ENCODE measurements at places on chromosomes 1 and 21. TPM values are rescaled to one million over a fixed set of nuclear protein-coding genes. Genes with fewer than 3 reads are reported as not detected.

TENT5C gene
- 23.2 TPM for total RNA-seq

AHCTF1 gene
- total RNA-seq, result 36.0 TPM

CHAF1B gene
- 1.8 TPM for total RNA-seq

NEK2 gene
- 0.77 TPM for total RNA-seq

FYB2 gene
- total RNA-seq, result 3.8 TPM
